Chondrocyte (in vitro differentiated cells): ENCODE measurements at places on chromosomes 3 and 15.

DNA sequence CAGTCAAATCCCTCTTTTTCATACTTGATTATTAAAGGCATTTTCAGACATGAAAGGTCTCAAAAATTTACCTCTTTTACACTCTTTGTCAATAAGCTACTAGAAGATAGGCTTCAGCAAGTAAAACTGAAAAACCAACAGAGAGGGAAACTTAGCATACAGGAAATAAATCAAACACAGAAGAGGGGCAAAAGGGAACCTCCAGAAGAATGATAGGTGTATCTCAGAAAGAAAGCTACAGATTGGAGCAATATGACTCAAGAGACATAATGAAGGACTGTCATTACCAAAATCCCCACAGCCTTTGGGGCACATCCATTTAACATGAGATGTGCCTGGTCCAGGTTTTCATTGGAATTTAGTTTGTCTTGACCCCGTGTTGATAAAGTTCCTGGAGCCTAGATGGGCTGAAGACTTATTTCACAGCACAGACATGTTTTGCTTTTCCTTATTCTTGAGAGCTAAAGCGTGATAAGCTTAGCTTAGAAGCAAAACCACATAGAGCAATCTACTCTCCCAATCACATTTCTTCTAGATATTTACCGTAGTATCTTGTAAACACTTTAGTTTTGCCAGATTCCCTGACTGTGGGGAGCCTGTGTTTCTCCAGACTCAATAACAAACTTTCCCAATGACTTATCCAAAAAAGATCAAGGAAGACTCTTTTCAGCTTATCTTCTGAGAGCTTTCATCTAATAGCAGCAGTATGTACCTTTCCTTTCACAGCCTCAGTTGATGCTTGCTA is 11.7 kb downstream of the LRRFIP2 start:
- DNase-seq = no peak

- no peak for DNase-seq
These were observed 3.8 kb downstream of the ZMAT3 start for GRCh38 chr3:179067839-179068238.

DNA sequence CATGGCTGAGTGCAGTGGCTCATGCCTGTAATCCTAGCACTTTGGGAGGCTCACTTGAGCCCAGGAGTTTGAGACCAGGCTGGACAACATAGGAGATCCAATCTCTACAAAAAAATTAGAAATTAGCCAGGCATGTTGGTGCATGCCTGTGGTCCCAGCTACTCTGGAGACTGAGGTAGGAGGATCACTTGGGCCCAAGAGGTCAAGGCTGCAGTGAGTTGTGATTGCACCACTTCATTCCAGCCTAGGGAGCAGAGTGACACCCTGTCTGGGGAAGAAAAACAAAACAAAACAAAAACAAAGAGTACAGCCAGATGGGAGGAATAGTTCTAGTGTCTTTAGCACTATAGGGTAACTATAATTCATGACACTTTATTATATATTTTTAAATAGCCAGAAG is 26.2 kb upstream of the COMMD4 start:
- no peak for DNase-seq

DNA sequence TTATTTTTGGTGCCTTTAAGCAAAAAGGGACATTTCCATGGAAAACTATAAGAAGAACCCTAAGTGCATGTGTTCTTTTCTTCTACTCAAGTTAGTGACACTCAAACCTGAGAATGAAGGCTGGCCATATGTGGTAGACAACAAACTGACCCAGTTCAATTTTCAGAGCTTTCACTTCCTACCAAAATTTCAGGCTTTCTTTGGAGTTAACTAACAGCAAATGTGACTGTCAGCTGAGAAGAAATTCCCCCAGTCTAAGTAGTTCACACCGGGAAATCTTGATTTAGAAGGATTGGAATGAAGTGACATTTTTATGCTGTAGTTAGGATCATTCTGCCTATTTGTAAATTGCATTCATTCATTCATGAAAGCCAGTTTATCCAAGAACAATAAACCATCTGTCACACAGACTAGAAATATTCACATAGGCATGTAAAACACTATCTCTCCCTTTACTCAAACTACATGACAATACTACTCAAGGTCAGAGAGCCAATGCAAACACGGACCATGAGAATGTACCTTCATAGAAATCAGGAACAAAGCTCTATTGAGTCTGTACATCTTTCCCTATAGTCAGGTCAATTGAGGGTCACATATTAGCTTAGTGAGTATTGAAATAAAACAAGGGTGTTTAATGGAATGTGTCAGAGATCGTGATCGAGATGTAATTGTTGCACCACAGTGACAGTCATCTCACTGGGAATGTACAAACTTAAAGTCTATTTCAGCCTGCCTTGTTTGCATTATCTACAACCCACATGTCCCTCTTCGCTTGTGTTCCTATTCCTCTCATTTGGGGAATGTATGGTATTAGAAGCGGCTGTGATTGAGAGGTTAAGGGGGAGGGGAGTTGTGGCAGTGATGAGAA is 113.8 kb upstream of the TGFBR2 start:
- no peak for DNase-seq

GRCh38 chr15:62901909-62902546 is 140.5 kb upstream of the TPM1 start:
- DNase-seq = no peak

DNA sequence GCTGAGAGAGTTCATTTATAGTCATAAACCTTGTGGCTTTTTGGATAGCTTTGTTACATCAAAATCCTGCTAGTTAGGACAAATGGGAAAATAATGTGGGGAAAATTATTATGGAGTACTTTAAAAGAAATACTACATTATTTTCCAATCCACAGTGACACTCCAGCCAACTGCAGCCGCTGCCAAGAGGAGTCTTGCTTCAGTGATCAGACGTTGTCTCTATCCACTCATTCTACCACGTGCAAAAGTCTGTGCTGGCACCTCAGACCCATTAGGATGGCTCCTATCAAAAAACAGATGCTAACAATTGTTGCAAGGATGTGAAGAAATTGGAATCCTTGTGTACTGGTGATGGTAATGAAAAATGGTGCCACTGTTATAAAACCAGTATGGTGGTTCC is 128.6 kb upstream of the IQSEC1 start:
- no peak for DNase-seq

DNA sequence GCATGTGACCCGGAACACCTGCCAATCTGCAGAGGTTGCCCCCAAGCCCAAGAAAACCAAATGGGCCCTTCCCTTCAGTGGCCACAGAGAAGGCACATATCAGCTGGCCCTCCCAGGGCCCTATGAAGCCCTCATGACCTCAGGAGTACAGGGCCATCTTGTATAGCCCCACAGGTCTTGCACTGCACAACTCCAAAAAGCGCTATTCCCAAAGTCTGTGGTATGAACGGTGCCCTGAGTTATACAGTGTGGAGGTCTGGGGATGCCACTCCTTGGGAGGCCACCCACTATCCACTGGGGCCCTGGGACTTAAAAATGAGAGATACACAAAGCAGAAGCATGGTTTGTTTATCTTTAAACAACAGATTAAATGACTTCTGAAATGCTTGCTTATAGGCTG is 61.5 kb downstream of the CAPN7 start:
- no peak for DNase-seq

GRCh38 chr3:66603151-66603611 is 102.4 kb upstream of the LRIG1 start:
- no peak for DNase-seq
